Effector CD4-positive, alpha-beta T cell (primary cell): ENCODE measurements at places on chromosomes 5 and 9.

DNA sequence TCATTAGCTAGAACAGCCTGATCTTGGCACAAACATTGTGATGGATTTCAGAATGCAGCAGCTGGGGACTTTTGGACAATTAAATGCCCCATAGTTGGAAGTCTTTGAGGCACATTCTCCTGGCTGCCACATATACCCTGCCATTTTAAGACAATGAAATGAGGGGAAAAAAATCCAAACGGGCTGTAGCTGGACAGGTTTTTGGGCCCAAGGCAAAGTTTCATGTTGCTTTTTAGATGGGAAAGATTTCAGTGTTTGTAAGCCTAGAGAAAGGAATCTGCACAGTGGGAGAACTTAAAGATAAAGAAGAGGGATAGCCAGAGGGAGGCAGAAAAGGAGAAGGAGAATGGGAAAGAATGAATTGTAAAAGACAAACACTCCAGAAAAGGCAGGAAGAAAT lies 30.0 kb upstream of the RICTOR start:
- DNase-seq = no peak

GRCh38 chr5:87020099-87020934 lies 247.4 kb upstream of the RASA1 start:
- no peak for DNase-seq

- DNase-seq = no peak
Observed at GRCh38 chr5:15574806-15575325, 74.9 kb downstream of the FBXL7 start.

DNA sequence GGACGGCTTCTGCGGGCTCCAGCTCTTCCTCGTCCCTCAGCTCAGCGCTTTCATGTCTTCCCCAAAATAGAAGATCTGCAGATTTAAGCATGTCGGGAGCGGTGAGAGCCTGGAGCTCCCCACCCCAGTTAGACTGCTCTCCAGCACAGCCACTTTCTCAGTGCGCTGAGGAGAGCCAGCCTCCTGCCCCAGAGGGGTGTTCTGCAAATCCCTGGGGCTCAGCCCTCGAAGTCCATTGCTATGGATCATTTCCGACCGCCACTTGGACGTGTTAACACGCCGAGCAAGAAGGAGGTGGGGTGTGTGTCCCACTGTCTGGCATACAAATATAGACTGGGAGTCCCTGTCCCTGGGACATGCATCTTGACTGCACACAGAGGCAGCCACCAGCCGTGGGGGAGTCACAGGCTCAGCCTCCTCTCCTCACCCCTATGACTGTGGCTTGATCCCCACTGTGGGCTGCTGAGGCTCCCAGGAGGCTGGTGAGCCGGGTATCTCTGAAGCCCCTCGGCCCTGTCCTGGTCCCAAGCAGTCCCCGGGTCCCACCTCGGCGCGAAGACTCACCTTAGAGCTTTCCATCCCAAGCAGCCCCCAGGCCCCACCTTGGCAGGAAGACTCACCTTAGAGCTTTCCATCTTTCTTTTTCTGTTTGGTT lies 30.0 kb upstream of the RNF130 start:
- no peak for DNase-seq

DNA sequence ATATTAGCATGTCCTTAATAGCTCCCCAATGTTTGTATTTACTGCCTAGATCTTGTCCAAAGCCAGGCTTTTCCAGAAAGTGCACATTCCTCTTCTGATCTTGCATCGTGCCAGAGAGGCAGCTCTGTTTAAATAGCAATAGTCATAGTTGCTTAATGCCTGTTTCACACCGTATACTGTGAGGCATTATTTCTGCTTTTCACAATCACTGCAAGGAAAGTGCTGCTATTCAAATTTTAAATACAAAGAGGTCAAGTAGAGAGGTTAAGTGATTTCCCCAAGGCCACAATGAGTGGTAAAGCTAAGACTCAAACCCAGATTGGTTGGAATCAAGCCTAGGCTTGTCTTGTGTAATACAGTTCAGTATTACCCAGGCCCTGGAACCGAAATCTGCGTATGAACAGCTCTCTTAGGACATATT lies 153.6 kb downstream of the SNX18 start:
- no peak for DNase-seq

DNA sequence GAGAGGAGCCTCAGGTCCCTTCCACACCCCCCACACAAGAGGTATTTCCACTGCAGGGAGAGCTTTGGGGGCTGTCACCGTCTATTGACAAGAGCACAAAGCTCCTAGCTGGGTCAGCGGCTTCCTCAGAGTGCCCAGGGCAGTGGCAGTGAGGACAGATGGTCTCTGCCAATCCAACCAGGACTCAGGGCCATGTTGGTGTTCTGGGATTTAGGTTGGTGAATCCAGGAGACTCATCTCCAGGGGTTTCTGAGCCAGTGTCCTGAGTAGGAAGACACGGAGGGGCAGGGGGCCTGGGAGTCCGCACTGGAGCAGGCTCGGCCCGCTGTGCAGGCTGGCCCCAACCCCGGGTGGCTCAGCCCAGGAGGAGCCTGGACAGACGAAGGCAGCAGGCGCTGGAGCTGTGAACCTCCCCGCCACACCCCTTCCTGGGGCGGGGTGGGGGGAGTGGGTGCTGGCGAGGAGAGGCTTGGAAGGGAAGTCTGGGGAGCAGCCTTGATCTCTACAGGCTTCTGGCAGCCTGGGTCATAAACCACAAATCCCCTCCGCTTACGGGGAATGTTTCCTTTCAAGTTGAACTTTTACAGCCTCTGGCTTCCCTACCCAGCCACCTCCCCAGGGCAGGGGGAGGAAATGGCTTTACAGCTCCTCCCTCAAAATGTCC lies 19.6 kb downstream of the CRB2 start:
- DNase-seq = no peak

DNA sequence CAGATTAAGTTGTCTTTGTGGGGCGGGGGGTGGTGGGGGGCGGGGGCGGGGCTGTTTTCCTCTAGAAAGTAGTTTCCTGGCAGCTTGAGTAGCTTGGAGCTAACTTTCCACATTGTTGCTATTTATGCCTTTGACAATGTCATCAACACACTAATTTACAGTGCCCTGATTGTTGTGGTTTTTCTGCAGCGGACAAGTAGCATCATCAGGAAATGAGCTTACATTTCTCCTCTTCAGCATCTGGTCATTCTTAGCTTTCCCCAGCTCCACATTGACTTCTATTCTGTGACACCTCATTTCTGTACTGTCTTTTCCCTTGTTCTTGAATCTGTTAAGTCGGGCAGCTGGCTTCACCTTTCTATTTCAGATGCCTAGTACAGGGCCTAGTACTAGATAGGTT lies 112.3 kb upstream of the RAD23B start:
- DNase-seq = no peak

- no peak for DNase-seq
Observed at GRCh38 chr9:76531231-76531780, 72.3 kb downstream of the GCNT1 start.

DNA sequence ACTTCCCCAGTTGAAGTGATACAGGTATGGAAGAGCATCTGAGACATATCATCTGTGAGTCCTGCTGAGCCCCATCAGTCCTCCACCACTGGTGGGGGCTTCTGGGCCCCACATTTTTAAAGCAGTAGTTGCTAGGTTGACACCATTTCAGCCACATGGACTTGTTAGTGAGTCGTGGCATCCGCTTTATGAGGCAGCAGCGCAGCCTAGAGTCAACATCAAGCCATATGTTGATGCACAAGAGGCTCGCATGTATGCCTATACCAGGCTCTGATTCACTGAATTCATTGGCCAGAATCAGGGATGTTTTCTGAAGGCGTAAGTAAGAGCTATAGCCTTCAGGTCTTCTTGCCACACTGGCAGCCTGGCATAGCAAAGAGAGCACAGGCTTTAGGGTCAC lies 26.8 kb downstream of the ZNF346 start:
- DNase-seq = no peak

DNA sequence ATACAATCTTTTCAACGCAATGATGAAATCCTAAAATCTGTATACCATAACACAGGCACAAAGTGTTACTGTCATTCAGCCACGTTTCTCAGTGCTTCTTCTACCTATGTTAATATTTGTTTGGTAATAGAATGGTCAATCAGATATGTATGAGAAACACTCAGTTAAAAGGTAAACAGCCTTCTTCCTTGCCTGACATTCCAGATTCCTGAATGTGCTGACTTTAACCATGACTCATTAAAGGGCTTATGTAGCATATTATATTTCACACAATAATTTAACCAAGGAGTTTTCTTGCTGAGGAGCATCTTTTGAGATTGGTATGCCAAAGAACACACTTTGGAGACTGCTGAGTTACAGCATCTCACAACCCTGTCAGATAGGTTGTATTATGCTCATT lies 187.6 kb downstream of the CETN3 start:
- no peak for DNase-seq

DNA sequence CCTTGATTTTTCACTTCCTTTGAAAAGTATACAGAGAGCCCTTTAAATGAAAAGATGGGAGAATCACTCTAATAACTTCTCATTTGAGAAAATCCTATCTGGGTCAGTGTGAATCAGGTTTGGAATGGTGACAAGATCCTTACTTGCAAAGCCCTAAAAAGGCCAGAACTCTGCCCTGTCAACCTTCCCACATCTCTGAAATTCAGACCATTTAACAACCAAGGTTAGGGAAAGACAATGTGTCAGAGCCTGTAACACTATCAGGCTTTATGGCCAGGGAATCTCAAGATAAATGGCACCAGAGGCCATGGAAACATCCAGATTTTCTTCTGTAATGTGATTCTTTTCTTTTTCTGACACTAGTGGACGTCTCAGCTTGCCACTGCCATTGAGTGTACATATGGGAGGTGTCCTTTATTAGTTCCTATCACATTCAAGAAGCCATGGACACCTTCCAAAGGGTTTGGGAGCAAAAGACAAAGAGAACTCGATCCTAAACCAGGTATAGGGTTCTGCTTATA lies 165.7 kb upstream of the GPR151 start:
- DNase-seq = no peak
